Mesothelial cell of epicardium (in vitro differentiated cells): ENCODE measurements at places on chromosomes 3 and 15. TPM values are rescaled to one million over a fixed set of nuclear protein-coding genes. Genes with fewer than 3 reads are reported as not detected.

DNA sequence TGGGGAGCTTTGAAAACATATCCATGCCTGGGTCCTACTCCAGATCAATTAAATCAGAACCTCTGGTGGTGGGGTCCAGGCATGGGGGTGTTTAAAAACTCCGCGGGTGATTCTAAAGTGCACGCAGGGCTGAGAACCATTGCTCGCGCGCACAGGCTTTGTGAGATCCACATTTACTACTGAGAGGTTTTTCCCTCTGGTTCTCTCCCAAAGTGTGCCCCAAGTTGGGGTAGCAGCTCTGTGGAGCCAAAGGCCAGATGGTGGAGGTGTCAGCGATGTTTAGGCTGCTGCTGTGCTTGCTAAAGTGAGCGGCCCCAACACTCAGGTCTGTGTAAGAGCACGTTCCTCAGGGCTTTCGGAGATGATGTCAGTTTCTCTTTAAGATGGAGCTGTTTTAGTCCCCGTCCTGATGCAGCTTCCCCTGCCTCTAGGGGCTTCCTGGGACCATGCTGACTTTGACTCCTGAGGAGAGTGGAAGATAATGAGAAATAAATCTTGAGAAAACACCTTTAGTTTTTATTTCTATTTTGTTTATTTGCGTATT lies 13.4 kb upstream of the MAGEF1 start:
- DNase-seq, result no peak

DNA sequence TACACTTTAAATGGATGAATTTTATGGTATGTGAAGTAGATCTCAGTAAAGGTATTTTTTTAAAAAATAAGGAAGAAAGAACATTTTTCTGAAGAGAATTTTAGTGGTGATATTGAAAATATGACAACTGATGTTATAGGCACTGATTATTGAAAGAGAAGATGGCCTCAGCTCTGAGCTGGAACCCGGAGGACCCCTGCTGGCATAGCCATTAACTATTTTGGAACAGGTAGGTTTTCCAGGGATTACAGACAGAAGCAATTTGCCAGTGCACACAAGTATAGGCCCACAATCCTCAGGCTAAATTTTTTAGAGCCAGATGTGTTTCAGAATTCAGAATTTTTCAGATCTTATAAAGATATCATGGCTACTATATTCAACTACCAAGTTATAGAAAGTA lies 315.9 kb upstream of the GPR149 start:
- no peak for DNase-seq

GRCh38 chr3:121924734-121925133 lies 30.5 kb downstream of the SLC15A2 start:
- no peak for DNase-seq

Gene UBAP1L
- total RNA-seq, result 10.7 to 11.6 TPM (median 10.9 TPM) in 3 replicates

DNA sequence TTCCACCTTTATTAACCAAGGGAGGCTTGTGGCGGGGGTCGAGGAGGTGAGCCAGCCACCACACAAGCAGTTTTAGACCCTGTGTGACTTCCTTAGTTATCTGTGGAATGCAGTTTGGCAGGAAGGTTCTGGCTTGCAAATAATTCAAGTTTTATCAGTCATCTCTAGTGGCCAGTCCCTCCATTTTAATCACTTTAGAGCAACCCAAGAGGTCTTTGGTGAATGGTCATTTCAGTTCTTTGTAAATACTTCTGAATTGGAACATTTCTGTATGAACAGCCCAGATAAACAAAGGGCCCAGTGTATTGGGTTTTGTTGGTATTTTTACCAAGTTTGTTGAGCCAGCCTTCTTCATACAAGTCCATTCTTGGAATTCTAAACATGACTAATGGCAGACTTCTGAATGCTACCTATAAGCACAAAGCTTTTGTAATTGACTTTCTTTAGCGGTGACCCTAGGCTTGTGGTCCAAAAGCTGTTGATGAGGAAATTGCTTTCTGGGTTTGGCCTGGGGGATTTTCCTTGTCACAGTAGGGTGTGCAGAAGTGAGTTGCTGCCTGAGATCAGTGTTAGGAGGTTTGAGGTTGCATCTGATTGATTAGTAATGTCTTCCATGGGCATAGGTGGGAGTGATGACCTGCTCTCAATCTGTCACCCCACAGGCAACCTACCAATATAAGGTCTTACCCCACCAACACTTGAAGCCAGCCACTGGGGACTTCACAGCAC lies 193.3 kb upstream of the TOPAZ1 start:
- DNase-seq, result no peak
